Lung (tissue), 17 donors: ENCODE measurements at places on chromosomes 16 and 17.

DNA sequence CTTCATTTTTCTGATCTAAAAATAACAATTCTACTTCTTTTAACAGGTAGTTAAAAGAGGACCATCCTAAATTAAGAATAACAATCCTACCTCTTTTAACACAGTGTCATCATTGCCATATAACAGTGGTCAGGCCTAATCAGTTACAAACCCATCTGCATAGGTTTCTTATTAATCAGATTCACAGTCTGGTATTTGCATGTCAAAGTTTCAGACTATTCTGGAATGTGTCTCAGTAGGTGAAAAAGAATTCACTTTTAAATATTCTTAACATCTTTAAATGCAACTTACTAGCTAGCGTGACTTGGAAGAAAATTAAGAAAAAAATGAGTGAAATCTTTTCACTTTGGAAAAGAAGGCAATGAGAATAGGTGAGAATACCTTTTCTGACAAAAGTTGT lies 6.8 kb upstream of the KRT12 start:
- DNase-seq, result no peak

GRCh38 chr16:12891836-12892235 lies 9.6 kb upstream of the SHISA9 start:
- DNase-seq, result no peak

GRCh38 chr17:33682599-33682998 lies 389.5 kb upstream of the ASIC2 start:
- DNase-seq, result no peak

DNA sequence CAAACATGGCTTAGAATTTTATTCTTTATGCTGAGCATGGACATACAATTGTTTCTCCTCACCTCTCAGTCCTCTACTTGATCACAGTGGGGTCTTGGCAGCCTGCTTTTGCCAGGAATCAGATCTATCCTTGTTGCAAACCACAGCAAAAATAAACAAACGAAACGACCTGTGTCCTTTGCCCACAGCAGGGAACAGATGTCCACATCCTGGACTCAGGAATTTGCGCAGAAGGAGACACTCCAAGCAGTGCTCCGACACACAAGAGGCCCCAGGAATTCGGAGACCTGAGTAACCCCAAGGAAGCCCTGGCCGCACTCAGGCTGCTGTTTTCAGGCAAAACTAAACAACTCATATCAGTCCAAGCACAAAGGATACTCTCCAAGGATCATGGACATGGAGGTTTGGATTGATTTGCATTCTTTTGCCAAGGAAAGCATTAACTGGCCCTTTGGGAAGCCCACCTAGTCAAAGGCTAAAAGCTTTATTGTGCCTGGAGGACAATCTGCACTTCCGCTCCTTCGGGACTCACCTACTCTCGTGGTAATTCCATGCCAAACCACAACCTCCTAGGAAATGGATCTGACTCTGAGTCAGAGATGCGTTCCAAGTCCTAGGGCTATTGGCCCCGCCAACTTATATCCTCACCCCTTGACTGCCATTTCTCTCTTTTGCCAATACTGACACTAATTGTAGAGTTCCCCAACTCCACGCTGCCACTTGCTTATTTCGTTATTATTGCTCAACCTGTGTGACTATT lies 271.1 kb upstream of the CDH11 start:
- no peak for DNase-seq

DNA sequence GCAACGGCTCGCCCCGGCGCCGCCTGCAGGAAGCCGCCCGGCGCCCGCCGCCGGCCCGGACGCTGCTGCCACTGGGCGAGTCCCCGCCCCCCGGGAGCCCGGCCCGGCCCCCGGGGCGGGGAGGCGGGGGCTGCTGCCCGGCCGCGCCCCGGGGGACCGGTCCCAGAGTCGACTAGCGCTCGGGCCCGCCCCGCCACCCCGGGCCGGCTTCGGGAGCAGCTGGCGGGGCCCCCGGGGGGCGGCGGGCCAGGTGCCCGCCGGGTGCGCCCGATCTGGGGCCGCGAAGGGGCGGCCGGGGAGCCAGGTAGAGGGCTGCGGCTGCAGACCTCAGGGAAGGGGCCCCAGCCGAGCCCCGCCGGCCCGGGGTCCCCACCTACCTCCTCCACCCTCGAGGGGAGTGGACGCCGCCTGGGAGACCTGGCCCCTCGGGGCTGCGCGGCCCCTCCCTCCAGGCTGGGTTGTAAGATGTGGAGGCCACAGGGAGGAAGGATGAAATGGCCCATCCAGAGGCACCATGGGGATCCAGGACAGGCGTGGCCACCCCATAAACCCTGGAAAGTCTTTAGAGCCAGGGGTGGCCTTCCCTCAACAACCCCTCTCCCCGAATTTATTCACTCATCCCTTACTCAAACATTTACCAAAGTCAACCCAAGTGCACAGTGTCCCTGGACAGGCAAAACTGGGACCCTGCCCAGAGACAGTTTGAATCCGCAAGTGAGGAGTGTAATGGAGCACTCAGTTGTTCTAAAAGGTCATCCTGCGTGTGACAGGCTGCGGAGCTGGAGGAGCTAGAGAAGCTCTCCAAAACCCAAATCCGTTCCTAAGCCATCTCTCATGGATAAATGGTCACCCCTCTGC lies at the start of gene CDYL2:
CDYL2 (minus strand) TSS at position 73 of the 858 bp plus-strand sequence. CDS start 425 bp downstream, outside the sequence.
- peak; percentile 43 for DNase-seq

- DNase-seq, result peak; percentile 51
Measured at GRCh38 chr16:9033125-9033830, 58.2 kb upstream of the HAPSTR1 start.

- no peak for DNase-seq
Measured at GRCh38 chr17:63134867-63135266, 168.8 kb downstream of the TANC2 start.

GRCh38 chr16:12570046-12570618 lies 233.6 kb downstream of the CPPED1 start:
- DNase-seq, result no peak

GRCh38 chr16:29852654-29853053 lies 10.4 kb downstream of the CDIPT start:
- DNase-seq, result peak; percentile 59

DNA sequence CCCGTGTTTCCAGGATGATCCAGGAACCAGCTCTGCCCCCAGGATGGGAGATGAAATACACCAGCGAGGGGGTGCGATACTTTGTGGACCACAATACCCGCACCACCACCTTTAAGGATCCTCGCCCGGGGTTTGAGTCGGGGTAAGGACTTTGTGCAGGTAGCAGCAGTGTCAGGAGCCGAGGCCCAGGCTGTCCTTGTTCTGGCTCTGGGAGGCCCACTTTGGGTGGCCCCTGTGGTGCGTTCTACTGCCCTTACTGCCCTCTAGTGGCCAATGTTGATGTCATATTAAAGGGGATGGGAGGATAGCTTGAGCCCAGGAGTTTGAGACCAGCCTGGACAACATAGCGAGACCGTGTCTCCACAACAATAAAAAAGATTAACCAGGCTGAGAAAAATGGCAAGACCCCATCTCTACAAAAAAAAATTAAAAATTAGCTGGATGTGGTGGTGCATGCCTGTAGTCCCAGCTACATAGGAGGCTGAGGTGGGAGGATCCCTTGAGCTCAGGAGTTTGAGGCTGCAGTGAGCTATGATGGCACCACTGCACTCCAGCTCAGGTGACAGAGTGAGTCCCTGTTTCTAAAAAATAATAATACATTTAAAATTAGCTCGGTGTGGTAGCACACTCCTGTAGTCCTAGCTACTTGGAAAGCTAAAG lies 20.9 kb upstream of the CLEC18A start:
- DNase-seq, result peak; percentile 61

- DNase-seq, result peak; percentile 74
Measured at GRCh38 chr17:18950944-18951905, 740 bp upstream of the SLC5A10 start.

GRCh38 chr16:20768121-20768520 lies 4.3 kb downstream of the ACSM3 start:
- DNase-seq, result no peak

DNA sequence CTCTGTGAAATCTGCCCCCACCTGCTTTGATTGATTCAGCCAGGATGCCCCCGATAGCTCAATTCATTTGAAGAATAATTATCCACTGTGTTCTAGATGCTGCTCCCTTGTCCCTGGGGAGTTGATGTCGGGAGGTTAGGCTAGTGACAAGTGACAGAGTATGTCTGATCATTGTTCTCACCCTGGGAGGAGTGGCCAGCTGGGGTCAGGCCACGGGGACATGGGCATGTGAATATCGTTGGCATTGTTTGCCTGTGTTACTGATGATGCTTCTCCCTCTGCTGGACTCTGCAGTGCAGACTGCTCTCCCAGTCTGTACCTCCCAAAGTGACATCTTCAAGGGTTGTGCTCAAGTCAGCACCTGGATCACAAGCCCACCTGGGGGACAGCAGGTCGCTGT lies 89.9 kb upstream of the C16orf82 start:
- DNase-seq, result no peak

DNA sequence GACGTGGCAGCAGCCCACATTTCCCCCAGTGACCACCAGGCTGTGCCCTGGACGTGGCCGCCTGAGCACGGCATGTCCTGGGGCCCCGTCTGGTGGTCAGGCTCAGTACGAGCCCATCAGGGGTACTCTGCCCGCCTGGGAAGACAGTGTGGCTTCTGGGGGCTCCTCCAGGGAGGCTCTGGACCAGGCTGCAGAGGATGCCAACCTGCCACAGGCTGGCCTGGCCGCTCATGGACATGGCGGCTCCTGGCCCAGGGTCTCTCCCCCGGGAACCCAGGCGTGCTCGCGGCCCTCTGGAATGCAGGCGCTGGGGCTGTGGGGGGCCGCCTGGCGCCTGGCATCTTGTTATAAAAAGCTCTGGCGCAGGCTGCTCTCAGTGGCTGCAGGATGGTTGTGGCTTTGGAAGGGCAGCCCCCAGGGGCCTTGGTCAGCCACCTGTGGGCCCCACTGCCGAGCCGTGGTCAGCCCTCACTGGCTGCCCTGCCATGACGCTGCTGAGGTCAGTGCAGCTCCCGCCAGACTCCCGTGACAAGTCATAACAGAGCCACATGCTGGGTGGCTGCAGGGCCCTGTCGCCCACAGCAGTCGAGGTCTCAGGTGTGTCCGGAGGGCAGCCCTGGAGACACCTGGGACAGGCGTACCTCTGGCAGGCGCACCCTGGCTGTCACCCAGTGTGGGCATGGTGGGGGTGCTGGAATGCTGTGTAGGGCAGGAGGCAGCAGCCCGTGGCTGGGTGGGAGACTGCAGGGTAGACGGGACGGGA lies 15.0 kb downstream of the CENPX start:
- no peak for DNase-seq

GRCh38 chr16:53142823-53143568 lies 88.2 kb downstream of the CHD9 start:
- no peak for DNase-seq

DNA sequence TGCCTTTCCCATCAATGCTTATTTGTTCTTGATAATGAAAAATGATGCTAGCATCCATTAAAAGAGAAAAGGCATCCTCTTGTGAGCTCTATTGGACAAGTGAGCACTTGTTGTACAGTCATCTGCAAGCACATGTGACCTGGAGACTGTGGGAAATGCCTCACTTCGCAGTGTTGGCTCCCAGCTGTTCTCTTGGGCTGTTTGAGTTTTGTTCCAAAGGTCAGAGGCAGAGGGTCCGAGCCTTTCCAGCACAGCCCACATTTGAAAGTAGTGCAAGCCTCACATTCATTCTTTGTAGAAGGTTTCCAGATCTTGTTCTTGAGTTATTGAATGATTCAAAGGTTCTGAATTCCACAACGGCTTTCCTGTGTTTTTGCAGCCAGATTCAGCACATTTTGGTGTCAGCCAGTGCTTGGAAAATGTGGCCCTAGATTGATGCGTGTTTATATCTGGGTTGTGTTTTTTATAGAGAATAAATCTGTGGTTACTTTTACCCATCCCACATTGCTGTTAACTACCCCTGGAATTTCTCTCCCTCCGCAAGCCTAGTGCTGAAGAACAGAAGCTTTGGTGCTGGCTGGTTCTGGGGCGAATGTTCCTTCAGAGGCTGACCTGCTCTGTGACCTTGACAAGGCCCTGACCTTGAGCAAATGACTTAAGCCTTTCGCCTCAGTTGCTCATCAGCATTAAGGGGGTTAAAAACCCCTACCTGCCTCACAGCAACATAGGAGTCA lies 49.8 kb downstream of the CDH1 start:
- no peak for DNase-seq

DNA sequence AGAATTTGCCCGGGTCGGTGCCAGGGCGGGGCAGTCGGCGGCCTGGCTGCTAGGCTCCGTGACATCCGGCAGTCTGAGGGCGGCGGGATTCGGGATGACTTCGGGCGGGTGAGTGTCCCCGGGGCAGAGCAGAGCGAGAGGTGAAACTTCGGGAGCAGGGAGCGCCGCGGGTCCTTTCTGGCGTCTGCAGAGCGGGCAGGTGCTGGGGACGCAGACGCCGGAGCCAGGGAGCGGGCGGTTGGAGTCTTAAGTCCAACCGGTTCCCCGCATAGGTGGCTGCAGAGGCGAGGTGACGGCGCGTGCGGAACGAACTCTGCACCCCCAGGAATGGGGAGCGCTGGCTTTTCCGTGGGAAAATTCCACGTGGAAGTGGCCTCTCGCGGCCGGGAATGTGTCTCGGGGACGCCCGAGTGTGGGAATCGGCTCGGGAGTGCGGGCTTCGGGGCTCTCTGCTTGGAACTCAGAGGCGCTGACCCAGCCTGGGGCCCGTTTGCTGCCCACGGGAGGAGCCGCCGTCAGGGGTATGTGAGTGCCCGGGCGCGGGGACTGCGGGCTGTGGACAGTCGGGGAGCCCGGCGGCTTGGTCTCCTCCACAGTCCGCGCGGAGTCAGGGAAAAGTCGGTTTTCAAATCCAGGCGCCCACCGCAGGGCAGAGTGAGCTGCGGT lies at the start of gene B4GALNT2:
B4GALNT2 (plus strand) TSS at position 71 of the 666 bp plus-strand sequence; CDS start at position 95, 24 bp downstream.
- peak; percentile 22 for DNase-seq

GRCh38 chr17:5592382-5592781 lies 8.1 kb upstream of the NLRP1 start:
- peak; percentile 52 for DNase-seq

- DNase-seq, result no peak
Measured at GRCh38 chr17:72567774-72568173, 447.0 kb downstream of the SOX9 start.

- DNase-seq, result no peak
Measured at GRCh38 chr17:39016193-39017153, 49.3 kb upstream of the FBXO47 start.

DNA sequence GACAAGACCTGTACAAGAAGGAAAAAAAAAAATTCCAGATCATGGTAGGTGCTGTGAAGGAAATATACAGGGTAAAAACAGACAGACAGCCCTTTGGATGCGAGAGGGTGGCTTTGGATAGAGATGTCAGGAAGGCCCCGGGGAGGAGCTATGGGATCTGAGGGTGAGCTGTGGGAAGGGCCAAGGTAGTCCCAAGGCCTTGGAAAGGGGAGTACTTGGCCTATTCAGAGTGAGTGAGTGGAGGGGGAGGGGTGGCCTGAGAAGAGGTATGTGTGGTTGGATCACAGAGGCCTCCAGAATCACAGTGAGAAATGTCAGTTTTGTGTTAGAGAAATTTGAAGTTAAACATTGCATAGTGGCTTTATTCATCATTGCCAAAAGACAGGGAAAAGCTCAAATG lies 31.2 kb upstream of the AKTIP start:
- DNase-seq, result no peak

DNA sequence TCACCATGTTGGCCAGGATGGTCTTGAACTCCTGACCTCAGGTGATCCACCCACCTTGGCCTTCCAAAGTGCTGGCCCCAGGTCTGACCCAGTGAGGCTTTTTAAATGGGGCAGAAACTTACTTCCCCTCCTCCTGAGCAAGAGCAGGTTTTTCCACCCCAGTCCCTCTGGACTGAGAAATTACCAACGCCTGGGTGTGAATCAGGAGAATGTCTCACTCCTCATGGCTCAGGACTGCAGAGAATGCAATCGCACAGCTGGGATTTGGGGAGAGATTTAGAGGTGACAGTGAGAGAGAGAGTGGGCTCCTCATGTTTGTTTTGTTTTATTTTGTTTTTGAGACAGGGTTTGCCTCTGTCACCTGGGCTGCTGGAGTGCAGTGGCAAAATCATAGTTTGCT lies 203.6 kb downstream of the RAB11FIP4 start:
- DNase-seq, result no peak
